Astrocyte of the spinal cord (primary cell): ENCODE measurements at places on chromosomes 7 and 10.

- peak; percentile 73 for DNase-seq
These were observed 21.8 kb downstream of the NET1 start for GRCh38 chr10:5434017-5434753.

GRCh38 chr7:85483177-85483576 lies 296.3 kb upstream of the SEMA3D start:
- peak; percentile 51 for DNase-seq

DNA sequence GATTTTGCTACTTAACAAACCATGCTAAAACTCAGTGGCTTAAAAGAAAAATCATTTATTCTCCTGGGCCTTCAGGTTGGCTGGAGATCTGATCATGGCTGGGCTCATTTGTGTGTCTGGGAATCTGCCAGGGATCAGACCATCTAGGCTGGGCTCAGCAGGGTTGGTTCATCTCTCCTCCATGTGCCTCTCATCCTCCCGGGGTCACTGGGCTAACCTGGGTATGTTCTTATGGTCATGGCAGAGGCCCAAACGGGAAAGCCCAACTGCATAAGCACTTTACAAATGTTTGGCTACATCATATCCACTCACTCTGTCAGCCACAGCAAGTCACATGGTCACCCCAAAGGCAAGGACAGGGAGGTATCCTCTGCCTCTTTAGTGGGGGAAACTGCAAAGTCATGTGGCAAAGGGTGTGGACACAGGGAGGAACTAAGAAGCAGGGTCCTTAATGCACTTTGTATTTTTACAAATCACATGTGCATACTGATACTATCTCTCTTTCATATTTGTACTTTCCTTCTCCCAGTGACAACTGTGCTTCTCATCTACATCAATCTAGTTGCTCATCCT lies 231.4 kb downstream of the BUB3 start:
- no peak for DNase-seq

- no peak for DNase-seq
These were observed 213.4 kb upstream of the CDC14C start for GRCh38 chr7:48710995-48711394.

DNA sequence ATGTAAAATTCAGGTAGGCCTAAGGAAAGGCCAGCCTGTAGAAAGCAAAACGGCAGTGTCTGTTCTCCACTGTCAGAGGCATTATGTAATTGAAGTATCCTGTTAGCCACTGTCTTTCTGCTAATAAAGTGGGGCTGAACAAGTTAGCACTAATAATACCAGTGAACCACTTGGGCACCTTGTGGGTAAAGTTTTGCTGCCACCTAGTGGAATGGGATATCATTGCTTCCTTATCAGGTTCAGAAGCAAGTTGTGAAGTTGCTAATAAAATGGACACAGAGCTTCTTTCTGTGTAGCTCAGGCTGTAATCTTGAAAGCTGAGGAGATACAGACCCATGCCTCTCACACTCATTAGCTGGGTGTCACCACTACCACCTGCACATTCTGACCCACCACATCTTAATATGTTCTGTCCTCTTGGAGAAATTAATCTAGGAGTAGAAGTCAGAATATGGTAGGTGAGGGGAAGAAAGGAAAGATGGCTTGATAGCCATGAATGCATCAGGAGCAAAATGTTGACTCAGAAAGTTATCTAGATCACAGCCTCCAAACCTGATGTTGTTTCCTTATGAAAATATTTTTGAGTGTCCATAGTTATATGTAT lies 175.1 kb downstream of the SEPTIN7 start:
- peak; percentile 77 for DNase-seq

GRCh38 chr7:40316176-40316575 lies 181.4 kb downstream of the SUGCT start:
- no peak for DNase-seq

- DNase-seq: no peak
These were observed 2.2 kb downstream of the POLM start for GRCh38 chr7:44080118-44080517.

- DNase-seq: peak; percentile 6
These were observed 104.9 kb upstream of the C7orf33 start for GRCh38 chr7:148485618-148486017.

DNA sequence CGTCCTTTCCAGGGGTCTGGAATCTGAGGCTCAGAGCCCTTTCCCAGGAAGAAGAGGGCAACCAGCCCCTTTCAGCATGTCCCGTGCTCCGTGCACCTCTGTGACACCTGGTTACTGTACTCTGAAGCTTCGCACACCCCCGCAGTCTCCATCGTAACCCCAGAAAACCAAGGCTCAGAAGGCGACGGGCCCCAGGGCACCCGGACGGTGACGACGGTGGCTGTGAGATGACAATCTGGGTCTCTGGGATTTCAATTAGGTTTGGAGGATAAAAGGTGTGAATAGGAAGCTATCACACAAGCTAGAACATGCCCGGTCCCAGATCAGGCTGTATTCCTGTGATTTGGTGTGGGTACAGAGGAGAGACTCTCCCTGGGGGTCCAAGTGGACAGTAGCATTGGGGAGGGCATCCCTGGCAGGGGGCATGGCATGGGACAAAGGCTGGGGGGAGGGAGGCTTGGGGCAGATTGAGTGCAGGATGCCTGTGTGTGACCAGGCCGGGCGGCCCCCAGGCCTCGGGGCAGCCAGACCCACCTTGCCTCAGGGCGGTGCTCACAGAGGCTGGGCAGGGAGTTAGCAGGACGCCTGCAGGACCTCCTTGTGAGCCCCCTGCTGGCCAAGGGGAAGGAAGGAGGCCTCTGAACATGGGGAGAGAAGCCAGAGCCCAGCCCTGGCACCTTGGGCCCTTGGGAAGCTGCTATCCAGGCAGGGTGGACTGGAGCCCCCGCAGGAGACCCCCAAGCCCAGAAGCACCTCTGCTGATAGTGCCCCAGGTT lies 23.4 kb upstream of the PSMG3 start:
- DNase-seq: no peak

DNA sequence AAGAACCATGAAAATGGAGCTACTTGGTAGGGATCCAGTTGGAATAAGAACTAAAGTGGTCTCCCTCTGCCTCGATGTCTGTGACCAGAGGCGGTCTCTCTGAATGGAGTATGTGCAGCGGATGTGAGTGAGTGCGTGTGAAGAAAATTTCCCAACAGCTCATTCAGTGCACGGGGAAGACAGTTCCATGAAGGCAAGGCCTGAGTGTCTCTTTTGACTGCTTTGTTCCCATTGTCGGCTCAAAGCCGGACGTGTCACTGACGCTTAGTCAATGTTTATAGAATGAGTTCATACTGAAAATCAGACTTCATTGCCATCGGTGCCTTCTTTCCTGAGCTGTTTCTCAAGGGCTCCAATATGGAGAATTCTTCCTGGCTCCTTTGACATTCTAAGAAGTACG lies 55.3 kb upstream of the GRB10 start:
- DNase-seq: peak; percentile 92

DNA sequence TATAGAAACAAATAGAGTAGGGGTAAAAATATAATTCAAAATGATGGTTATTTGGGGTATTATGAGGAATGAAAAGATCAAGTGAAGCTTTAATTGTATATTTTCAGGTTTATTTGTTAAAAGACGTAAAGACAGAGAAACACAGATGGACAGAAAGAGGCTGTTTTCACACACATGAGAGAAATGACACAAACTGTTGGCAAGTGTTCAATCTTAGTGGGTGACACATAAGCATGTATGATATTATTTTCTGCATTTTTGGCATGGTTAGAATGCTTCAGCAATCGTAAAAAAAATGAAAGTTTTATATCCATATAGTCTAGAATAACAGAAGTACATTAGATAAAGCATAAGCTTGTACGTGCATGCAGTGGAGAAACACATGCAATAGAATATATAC lies 464.4 kb upstream of the AKR1E2 start:
- no peak for DNase-seq

GRCh38 chr10:74255888-74256357 lies 104.9 kb downstream of the ADK start:
- no peak for DNase-seq

DNA sequence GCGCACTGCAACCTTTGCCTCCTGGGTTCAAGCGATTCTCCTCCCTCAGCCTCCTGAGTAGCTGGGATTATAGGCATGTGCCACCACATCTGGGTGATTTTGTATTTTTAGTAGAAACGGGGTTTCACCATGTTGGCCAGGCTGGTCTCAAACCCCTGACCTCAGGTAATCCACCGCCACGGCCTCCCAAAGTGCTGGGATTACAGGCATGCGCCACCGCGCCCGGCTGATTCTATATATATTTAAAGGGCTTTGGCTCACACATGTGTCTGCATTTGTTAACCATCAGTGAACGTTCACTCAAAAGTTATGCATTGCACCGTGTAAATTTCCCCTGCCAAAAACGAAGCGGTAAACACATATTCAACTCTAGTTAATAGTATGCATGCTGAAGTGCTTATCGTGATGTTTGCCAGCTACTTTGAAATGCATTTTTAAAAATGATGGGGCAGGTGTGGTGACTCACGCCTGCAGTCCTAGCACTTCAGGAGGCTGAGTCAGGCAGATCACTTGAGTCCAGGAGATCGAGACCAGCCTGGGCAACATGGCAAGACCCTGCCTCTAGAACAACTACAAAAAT lies 17.7 kb upstream of the WIPI2 start:
- DNase-seq: no peak

DNA sequence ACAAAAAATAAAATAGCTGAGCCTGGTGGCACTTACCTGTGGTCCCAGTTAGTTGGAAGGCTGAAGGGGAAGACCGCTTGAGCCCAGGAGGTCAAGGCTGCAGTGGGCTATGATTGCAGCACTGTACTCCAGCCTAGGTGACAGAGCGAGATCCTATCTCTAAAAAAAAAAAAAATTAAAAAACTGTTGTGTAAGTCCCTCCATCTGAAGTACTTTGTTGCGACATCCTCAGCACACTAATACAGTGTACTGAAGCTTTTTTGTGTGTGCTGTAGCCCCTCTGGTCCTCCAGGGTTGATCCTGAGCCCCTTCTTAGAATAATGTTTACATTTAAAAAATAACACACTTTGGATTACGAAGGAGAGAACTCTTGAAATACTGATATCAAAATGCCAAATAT lies 71.3 kb downstream of the PFKFB3 start:
- no peak for DNase-seq

GRCh38 chr7:2503056-2503941 lies 16.3 kb upstream of the LFNG start:
- DNase-seq: no peak

GRCh38 chr10:131644289-131644688 lies 256.5 kb upstream of the PPP2R2D start:
- DNase-seq: no peak

DNA sequence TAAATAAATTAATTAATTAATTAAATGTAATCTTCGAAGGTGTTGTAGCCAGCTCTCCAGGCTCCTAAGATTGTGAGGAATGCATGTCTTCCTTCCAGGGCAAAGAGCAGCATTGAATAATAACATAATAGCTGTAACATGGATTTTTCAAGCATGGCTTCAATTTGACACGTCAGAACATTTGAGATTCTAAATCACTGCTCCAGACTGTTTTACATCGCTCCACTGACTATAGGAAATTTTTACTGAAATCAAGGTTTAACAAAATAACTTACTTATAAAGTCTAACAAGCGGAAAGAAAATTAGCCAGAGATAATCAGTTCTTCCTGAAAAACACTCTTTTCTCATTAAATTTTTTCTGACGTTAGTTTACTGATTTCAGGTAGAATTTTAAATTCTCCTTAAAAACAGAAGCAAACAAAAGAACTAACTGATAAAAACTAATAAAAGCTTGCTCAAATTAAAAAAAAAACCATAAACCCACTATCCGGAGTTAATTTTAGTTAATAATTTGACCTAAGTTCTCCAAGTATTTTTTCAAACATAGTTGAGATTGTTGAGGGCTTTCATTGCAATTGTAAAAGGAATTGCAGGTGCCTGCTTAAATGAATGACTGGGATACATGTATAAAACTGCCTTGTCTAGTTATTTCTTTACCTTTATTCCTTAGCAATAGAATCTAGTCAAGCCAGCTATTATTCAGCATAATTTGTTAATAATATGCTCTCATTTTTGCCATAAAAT lies 51.2 kb upstream of the SGCE start:
- DNase-seq: no peak

GRCh38 chr10:12287772-12288171 lies 61.6 kb upstream of the CAMK1D start:
- no peak for DNase-seq

DNA sequence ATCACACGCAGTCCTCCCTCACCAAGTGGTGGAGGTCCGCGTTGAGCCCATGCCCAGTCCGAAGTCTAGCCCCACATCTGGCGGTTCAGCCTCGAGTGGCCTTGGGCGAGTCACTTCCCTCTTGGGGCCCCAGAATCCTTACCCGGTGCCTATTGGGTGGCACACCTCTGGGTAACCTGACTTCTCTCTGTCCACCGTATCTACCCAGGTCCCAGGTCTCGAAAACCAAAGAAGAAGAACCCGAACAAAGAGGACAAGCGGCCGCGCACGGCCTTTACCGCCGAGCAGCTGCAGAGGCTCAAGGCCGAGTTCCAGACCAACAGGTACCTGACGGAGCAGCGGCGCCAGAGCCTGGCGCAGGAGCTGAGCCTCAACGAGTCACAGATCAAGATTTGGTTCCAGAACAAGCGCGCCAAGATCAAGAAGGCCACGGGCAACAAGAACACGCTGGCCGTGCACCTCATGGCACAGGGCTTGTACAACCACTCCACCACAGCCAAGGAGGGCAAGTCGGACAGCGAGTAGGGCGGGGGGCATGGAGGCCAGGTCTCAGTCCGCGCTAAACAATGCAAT lies 4.3 kb downstream of the EN2 start:
- DNase-seq: no peak

DNA sequence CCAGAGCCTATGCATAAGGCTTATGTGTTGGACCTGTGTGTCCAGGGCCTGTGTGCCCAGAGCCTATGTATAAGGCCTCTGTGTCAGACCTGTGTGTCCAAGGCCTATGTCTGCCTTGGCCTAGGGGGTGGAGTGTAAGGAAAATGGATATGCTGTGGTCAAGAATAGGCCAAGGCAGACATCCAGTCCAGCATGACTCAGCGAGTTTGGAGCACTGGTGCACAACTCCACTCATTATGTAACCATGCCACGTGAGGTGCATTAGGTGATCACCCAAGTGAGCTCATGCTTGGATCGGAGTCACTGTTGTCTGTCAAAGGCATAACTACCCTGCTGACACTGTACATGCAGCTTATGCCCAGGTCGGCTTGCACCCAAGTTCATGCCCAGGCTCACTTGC lies 238.9 kb downstream of the CACNA2D1 start:
- DNase-seq: peak; percentile 84

GRCh38 chr7:88141953-88142352 lies 77.9 kb downstream of the SRI start:
- DNase-seq: no peak

- no peak for DNase-seq
These were observed 24.4 kb downstream of the EPHB4 start for GRCh38 chr7:100802951-100803350.

- no peak for DNase-seq
These were observed 2.1 kb downstream of the CADPS2 start for GRCh38 chr7:122884186-122884585.

DNA sequence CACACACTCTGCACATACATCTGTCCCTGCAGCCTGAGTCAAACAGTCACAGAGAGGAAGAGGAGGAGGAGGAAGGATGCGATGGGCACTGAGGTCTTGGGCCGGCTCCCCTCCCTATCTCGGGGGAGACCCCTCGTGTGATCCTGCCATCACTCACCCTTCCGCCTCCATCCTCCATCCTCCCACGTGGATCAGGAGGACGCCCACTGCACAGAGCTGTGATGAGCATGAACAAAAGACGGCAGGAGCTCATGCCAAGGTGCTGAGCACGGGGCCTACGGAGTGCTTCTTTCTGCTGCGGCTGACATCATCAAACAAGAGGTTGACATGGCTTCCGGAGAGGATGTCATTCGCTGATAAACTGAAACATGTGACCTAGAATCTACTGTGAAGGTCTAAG lies 68.0 kb downstream of the DIP2C start:
- DNase-seq: no peak
